Smooth muscle cell of the pulmonary artery (primary cell): ENCODE measurements at places on chromosomes 2 and 18. TPM values are rescaled to one million over a fixed set of nuclear protein-coding genes. Genes with fewer than 3 reads are reported as not detected.

Gene FRZB
- total RNA-seq = 0.20 and 0.72 TPM in 2 replicates

Gene ATP9B
- total RNA-seq = 28.9 and 31.6 TPM in 2 replicates

Gene MC5R
- total RNA-seq = not detected in 2 replicates

Gene PRLH
- total RNA-seq = not detected in 2 replicates

Gene ECEL1
- total RNA-seq = 0.52 TPM in 1 of 2 replicates, not detected in the other

Gene MCM6
- total RNA-seq = 9.6 and 14.3 TPM in 2 replicates

Gene CFAP65
- total RNA-seq = 0.03 TPM in 1 of 2 replicates, not detected in the other

Gene RNF152
- 36.8 and 68.2 TPM in 2 replicates for total RNA-seq

Gene MOCOS
- 5.6 and 16.6 TPM in 2 replicates for total RNA-seq
